ENCODE measurements at places on chromosomes 12 and 14. TPM values are rescaled to one million over a fixed set of nuclear protein-coding genes. Genes with fewer than 3 reads are reported as not detected.

TMEM229B gene
- 0.43 TPM for total RNA-seq

KRT73 gene
- total RNA-seq, result not detected

AMN gene
- total RNA-seq, result not detected

TCL1B gene
- not detected for total RNA-seq

M6PR gene
- total RNA-seq, result 243 TPM

PTPN6 gene
- 0.22 TPM for total RNA-seq

ITGB7 gene
- total RNA-seq, result under 0.01 TPM

TCTN2 gene
- total RNA-seq, result 12.3 TPM

ANKRD33 gene
- not detected for total RNA-seq

ORMDL2 gene
- 26.3 TPM for total RNA-seq

MARK3 gene
- 105 TPM for total RNA-seq

SMIM41 gene
- total RNA-seq, result 1.0 TPM

SLC39A9 gene
- total RNA-seq, result 132 TPM

EPYC gene
- total RNA-seq, result not detected

KLHDC1 gene
- 1.6 TPM for total RNA-seq

C14orf132 gene
- 17.0 TPM for total RNA-seq

TAS2R7 gene
- not detected for total RNA-seq

ABCD4 gene
- total RNA-seq, result 33.7 TPM

ZDHHC22 gene
- not detected for total RNA-seq

KRT71 gene
- not detected for total RNA-seq

MAP1LC3B2 gene
- 2.0 TPM for total RNA-seq

ARHGEF25 gene
- 9.8 TPM for total RNA-seq

HCAR3 gene
- total RNA-seq, result 0.14 TPM

LIMA1 gene
- total RNA-seq, result 85.1 TPM

All from placental pericyte (primary cell).